ENCODE measurements at places on chromosomes 16 and 17.
A peak's percentile ranks its signal among the peaks of the same experiment; 100 is the strongest.

DNA sequence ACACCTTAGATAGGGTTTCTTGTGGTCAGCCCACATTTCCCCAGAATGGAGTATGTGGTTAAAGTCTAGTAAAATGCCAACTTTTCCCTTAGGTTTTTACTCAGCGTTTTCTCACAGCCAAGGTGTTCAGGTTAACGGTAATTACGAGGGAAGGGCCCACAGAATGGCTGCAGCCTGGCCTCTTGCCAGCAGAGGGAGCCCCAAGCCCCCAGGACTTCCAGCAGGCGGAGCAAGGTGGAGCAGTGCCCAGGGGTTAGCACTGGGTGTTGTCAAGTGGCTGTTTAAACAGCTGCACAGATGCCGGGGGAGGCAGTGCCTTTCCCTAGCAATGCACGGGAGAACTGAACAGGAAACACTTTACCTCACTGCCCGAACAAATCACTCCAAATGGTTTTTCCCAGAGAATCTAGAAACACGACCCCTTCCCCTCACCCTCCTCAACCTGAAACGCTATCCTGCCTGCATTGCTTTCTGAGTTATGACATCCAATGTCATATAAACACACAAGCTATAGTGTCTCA is 6.6 kb downstream of the PHB1 start:
- peak; percentile 73 for DNase-seq

DNA sequence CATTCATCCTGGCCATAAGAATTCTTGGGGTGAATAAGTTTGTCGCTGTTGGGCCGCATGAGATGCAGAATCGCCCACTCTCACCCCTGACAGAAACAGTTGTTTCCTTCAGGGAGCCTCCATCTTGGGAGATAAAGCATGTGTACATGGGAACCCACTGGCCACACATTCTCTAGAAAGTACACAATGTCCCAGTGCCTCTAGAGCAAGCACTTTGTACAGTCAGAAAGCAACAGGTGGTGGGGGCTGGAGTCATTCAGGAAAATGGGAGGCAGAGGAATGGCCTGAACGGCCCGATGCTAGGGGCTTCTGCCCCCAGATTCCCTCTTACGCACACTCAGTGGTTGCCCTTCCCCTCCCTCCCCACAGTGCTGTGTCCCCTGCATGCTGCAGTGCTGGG is 16.1 kb downstream of the ACE start:
- no peak for DNase-seq

DNA sequence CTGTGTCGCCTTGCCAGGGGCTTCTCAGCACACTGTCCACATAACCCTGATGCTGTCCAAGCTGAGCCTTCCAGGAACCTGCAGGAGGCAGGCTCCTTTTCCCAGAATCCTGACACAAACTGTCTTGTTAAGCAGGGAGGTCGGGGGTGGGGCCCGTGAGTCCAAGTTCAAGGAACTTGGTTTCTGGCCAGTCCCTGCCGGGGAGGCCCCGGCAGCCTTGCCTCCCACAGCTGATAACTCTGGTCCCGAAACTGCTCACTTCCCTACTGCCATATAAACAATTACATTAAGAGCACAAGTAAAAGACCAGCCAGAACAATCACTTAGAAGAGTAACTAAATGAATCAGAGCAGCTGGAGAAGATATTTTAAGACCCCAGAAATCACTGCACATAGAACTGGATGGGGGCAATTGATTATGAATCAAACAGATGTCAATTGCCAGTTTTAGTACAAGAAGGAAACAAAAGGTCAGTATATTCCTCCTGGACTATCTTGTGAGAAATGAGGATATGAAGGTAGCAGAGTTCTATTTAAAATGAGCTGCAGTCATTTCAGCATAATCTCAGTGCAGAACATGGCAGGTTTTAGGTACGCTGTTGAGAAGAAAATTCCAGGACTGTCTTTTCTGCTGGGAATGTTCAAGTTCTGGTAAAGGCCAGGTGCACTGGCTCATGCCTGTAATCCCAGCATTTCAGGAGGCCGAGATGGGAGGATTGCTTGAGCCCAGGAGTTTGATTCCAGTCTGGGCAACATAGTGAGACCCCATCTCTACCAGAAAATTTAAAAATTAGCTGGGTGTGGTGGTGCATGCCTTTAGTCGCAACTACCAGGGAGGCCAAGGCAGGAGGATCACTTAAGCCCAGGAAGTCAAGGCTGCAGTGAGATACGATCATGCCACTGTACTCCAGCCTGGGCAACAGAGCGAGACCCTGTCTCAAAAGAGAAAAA is 169.8 kb downstream of the PITPNC1 start:
- DNase-seq, result peak; percentile 52

DNA sequence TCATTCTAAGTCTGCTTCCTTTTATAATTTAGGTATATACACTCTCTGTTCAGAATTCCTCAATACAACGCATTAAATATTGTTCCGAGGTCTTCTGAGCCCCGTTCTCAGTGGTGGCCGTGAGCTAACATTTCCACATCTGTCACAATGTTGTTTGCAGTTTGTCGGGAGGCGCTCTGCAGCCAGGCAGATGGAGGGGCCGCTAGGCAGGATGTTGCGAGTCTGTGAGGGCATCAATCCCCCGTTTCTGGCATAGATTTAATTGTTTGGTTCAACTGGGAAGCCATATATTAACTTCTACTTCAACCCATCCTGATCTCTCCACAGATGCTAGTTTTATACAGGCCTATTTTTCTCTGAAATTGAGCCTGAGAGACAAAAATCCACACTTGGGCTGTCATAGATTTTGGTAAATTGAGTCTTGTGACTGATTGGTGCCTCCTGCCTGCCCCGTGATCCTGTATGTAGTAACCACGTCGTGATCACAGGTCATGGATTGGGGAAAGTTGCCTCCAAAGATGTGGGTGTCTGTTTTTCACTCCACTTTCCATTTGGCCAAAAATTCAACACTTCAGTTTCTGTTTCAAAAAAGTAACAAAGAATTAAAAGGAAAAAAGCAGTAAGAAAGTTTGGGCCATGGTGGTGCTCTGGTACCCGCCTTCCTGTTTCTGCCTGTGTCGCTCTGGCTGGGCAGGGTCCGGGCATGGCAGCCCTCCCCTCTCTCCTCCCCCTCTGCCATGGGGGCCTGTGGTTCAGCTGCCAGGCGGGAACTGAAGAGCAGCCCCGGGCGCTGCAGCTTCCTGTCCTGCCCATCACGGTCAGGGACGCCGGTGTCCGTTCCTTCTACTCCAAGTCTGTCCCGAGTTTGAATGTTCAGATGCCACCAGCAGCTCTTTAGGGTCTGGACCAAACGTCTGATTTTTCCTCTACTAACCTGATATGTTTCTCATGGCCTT is 41.5 kb downstream of the RPTOR start:
- no peak for DNase-seq

- DNase-seq, result no peak
Measured at GRCh38 chr17:34673516-34673915, 94.1 kb downstream of the TMEM132E start.

All from SK-MEL-5 (cell line).